Mesothelial cell of epicardium (in vitro differentiated cells): ENCODE measurements at places on chromosomes 5 and 9.

DNA sequence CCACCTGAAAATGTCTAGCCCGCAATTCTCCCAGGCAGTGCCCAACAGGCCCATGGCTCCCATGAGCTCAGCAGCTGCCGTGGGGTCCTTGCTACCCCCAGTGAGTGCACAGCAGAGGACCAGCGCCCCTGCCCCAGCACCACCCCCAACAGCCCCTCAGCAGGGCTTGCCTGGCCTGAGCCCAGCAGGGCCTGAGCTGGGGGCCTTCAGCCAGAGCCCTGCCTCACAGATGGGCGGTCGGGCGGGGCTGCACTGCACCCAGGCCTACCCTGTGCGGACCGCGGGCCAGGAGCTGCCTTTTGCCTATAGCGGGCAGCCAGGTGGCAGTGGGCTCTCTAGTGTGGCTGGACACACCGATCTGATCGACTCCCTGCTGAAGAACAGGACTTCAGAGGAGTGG is 19.3 kb upstream of the LTC4S start:
- no peak for DNase-seq

- no peak for DNase-seq
These were observed 5.5 kb downstream of the FOXD1 start for GRCh38 chr5:73442996-73443627.

GRCh38 chr9:83433846-83434245 is 104.4 kb downstream of the FRMD3 start:
- DNase-seq, result no peak

DNA sequence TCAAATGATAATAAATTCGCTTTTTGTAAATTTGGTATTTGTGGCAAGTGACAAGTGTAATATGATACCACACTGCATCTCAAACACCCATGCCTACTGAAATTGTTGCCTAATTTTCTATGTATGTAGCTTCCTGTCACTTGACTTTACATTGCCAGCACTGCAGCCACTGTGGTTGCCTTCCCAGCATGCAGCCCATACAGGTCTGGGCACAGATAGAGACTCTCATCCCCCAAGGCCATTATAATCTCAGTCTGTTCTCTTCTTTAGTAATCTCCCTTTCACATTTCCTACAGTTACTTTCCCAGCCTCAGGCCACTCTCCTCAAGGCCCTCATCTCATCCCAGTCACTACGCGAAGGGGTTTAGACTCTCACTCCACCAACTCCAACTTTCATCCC is 1200.6 kb downstream of the PTPRD start:
- DNase-seq, result no peak

DNA sequence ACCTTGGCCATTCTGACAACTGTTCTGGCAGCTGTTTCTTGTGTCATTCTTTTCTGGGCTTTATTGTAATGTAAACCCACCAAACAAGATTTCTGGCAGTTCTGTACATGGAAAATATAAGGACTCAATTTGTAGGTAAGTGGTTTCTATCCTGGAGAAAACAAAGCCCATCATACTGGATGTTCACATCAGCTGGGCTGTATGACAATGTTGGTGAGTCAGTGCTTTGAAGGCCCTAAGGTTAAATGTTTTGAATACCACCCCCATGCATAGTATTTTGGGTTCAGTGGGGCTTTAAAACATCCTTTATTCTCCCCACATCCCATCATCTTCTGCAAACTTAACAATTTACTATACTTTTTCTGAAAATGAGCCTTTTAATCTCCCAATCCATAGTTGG is 52.5 kb downstream of the SH3GL2 start:
- no peak for DNase-seq

DNA sequence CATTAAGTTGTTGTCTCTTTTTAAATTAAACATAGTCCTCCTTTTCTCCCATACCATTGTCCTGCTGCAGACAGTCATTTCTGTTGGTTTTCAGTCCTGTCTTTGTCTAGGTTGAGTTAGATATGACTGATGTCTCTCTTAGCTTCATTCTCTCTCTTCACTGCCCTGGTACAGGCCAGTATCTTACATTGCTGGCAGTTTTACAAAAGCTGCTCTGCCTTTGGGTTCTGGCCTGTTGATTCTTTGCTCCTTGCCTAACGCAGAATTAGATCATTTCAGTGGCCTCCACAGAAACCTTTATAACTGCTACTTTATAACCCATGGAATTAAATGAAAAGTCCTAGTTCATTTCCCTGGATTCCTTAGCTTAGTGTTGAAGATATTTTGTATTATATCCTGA is 33.7 kb downstream of the GPR21 start:
- no peak for DNase-seq

DNA sequence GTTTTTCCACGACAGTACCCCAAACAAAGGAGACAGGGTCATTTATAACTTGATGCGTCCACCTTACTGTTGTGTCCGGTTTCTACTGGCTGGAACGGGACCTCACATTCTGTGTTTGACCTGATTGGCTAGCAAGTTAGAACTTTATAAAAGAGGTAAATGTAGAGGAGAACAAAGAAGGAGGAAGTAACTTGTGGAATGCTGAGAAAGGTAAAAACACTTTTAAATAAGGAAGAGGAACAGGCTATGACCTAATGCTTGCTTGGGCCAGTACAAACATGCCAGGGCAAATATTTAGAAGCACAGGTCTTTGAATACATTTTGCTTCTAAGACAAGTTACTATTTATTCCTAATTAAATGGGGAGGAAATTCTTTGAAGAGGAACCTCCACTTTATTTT is 251.6 kb downstream of the KIAA0825 start:
- DNase-seq, result no peak

DNA sequence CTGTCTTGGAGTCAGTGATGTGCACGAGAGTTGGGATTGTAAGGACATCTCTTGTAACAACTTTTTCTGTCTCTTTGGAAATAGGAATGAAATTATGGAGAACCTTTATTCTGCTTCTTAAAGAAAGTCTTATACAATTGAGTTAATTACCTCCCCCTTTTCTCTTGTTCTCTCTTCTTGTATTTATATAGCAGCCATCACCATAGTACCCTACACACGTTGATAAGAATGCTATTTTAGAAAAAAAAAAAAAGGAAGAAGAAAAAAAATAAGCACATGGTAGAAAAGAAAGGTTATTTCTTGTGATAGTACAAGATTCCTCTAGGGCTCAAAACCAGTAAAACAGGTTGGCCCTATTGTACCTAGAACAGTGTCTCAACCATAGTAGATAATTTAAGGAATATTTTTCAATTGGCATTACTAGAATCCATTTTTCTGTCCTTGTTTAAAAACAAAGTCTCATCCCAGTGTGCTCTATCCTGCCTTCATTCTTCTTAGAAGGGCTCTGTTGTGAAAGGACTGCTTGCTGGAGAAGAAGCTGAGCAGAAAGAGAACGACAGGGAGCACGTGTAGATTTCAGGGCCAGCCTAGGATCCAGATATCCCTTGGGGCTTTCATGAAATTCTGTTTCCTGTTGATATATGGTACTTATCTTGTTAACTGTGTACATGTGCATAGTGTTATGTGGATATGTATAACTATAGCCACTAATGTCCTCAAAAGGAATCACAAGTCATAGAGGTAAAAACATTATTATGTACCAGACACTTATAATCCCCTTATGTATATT is 392.3 kb upstream of the MEF2C start:
- no peak for DNase-seq

DNA sequence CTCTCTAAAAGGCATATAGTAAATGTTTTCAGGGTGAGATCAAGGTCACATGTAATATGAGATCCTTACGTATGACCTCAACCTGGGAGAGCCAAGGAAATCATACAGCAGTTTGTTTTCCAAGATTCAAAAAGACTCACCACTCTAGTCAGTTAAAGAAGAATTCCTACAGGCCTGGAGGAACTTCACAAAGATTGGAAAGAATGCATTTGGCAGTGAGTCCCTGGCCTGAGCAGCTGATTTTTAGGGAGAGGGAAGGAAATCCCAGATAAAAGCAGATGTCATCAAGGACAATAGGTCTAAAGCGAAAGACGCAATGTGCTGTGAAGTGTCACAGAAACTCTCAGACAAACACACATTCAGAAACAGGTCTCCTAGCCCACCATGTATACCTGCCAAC is 424.0 kb upstream of the ZNF462 start:
- DNase-seq, result no peak

- no peak for DNase-seq
These were observed 279.7 kb downstream of the NPR3 start for GRCh38 chr5:32990593-32991420.

- no peak for DNase-seq
These were observed 4.1 kb downstream of the ISOC1 start for GRCh38 chr5:129098488-129099183.

- DNase-seq, result no peak
These were observed 13.0 kb upstream of the AKNA start for GRCh38 chr9:114400772-114401171.

GRCh38 chr5:168624850-168625364 is 45.7 kb upstream of the PANK3 start:
- no peak for DNase-seq

DNA sequence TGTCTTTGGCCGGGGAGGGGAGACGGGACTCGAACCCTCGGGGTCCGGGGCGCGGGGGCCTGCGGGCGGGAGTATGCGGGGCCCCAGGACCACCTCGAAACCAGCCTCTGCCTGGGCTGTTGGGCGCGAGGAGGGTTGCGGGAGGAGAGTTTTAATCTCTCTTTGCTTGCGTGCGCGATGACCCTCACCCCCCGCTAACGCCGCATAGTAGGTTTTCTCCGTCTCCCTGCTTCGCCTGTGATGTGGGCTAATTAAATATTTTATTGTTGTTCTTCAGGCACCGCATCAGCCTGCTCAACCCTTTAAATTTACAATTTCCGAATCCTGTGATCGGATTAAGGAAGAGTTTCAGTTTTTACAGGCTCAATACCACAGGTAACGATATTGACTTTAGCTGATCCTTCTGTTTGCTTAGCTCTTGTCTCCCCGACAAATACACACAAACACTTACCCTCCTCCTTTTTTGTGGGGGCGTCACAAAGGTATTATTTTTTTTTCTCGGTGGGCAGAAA is 1.7 kb downstream of the TLE4 start:
- no peak for DNase-seq

DNA sequence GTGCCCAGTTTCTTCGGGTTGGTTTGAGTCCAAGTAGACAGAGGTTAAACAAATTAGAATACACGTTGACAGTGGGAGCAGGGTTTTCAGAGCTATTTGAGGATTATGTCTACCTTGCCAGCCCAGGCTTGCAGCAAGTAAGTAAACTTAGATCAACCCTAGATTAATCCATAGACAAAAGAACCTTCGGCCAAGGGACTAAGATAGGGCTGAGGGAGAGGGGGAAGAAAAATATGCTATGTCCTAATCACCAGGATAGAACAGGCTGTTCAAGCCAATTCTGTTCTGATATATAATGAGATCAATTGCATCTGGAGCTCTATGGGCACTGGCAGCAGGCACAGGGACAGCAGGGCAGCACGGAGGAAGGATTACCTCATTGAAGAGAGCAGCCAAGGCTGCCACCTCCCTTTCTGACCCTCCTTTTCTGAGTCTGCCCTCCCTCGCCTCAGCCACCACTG is 377.7 kb downstream of the PIK3R1 start:
- no peak for DNase-seq

DNA sequence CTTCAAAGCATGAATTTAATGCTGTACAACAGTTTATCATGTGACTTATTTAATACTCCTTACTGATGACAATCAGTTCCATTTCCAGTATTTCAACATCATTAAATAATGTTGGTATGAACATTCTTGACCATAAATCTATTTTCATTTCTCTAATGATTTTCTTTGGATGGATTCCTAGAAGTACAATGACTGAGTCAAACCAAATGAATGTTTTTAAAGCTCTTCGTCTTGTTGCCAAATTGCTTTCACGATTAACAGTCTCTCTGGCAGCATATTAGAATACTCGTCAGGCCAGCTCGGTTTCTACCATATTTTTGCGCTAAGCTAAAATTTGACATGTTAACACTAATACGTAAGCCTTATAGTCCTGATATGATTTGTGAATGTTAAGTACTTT is 197.0 kb downstream of the TRPM3 start:
- no peak for DNase-seq

GRCh38 chr9:95497772-95498171 is 19.0 kb downstream of the PTCH1 start:
- DNase-seq, result no peak

GRCh38 chr9:77456829-77457437 is 191.2 kb downstream of the GNA14 start:
- peak; percentile 83 for DNase-seq
